ENCODE measurements at places on chromosomes 6 and 20.

DNA sequence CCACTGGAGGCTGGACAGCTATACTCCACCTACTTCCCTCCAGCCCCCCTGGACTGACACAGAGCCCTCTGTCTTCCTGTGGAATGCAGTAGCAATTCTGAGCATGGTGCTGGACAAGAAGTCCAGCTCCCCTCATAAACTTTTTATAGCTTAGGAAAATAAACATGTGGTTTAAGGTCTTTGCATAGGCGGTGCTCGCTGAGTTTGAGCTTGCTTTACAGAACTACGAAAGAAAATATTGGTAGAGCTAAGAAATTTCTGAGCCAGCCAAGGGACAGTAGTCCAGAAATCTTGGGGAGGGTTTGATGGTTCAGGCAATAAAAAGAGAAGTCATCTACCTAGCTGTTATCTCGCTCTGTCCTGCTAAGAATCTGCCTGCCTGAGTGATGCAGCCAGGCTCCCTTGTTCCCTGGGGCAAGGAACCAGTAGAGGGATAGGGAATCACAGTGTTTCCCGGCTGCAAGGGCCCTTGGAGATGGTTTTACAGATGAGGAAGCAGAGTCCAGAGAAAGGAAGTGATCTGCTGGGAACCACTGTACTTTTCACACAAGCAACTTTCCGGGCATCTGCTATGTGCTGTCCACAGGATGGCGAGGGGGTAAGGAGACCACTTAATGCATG, 343.4 kb downstream of the CDC5L start:
- DNase-seq = no peak

GRCh38 chr6:3355011-3355357, 96.2 kb downstream of the PSMG4 start:
- DNase-seq = no peak

DNA sequence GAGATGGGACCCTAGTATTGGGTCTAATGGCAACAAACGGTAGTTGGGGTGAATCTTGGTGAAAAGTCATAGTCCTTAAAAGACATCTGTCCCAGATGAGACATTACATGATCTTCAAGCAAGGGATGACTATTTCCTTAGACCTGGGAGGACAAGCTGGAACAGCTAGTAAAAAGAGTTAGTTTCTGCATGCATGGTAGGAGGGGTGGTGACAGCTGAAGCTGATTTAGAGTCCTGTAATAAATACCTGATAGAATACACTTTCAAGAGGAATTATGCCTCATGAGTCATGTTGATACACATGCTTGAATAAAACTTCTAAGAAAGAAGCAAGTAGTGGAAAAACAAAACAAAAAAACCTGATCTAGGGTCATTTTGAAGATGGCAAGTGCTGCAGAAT, 247.4 kb downstream of the CD109 start:
- DNase-seq = peak; percentile 47

DNA sequence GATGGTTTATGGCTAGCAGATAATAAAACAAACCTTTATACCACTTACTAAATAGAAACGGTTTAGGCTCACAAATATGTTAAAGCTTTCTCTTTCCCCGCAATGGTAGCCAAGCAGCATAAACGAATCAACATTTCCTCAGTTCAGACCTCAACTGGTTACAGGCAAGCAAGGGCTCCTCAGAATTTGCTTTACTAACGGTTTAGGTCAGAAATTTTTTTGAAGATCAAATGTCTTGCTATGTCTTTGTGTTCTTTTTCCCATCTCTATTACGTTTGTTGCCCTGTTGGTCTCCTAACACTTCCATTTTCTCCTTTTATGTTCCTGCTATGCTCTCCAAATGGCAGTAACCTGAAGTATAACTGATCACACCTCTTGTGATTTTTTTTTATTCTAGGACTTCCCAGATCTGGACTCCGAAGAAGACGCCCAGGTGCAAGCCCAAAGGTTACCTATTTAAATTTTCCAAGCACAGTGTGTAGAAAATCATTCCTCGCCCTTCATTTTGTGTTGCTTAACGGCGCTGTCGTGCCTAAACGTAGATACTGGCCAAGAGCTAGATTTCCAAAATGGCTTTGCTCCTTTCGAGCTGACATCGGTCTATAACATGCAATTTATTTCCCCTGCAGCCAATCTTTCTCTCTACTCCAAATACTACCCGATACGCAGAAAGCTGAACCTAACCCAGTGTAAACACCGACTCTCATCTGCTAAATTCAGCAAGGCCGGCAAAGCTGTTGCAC, 717 bp upstream of the ASF1A start:
- peak; percentile 75 for DNase-seq

- no peak for DNase-seq
Measured at GRCh38 chr6:124868481-124868880, 93.8 kb upstream of the RNF217 start.

GRCh38 chr6:58419321-58419720, 1101.9 kb downstream of the PRIM2 start:
- no peak for DNase-seq

- peak; percentile 99 for DNase-seq
Measured at GRCh38 chr6:33271468-33272274, at the start of the genes RPS18 and VPS52. TSS of gene RPS18 (plus strand) at chr6:33272075. CDS start at chr6:33272120, 45 bp downstream. TSS of gene VPS52 (minus strand) at chr6:33271876. CDS start at chr6:33271675, 201 bp downstream.

- no peak for DNase-seq
Measured at GRCh38 chr20:50731930-50732690, 730 bp downstream of the PARD6B start.

DNA sequence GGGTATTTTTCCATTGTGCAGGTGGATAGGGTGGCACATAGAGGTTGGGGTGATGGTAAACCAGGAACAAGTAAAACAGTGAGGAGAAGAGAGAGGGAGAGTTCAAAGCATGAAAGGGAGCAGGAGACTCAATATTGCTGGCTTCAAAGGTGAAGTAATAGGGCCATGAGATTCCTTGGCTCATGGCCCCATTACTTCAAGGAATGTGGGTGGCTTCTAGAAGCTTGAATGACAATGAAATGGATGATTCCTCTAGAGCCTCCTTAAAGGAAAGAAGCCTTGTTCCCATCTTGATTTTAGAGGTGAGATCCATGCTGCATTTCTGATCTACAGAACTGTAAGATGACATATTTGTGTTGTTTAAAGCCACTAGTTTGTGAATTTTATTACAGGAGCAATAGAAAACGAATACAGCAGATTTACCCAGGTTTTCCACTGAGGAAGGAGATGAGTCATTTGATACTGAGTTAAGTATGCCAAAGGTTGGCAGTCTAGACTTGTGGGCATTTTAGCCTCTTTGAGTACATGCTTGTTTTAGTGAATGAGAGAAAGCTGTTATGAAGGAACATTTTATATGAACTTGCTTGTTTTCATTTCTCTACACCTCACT, 110.4 kb downstream of the PLCB4 start:
- peak; percentile 45 for DNase-seq

GRCh38 chr20:61659994-61660346, 405.7 kb downstream of the TAF4 start:
- no peak for DNase-seq

DNA sequence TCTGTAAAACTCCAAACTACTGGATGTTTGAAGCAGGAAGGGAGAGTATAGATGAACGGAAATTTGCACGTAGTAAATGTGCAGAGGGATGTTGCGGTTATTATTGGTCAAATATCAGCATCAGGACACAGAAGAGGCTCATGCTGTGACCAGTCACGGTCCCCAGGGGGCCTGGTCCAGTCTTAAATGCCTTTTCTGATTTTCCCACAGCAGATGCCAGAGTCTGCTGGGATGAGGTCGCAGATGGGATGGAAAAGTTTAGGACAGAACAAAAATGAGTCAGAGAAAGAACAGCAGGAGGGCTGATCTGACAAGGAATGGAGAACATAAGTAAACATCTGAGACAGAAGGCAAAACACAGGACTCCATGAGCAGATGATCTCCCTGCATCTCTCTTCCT, 11.7 kb upstream of the SIRPG start:
- peak; percentile 16 for DNase-seq

DNA sequence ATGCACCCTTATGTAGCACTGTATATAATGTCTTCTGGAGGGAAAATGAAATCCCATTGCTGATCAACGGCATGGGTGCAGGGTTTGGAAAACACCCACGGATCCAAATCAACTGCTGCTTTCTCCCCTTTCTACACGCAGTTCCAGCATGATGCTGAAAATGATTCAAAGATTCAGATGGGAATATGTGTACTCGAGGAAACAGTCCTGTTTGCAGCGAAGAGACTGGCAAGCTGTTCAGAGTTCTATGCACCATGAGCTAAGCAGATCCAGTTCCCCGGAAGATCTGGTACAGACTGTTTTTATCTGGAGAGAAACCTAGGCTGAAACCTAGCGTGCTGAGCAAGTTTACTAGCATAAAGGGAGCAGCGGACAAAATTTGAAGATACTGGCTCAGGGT, 47.9 kb upstream of the CDH4 start:
- no peak for DNase-seq

DNA sequence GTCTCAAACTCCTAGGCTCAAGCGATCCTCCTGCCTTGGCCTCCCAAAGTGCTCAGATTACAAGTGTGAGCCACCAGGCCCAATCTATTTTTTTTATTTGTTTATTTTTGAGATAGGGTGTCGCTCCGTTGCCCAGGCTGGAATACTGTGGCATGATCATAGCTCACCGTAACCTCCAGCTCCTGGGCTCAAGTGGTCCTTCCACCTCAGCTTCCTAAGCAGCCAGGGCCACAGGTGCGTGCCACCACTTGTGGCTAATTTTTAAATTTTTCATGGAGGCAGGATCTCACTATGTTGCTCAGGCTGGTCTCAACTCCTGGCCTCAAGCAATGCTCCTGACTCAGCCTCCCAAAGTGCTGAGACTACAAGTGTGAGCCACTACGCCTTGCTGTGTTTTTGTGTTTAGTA, 9.8 kb downstream of the KIF3B start:
- no peak for DNase-seq

DNA sequence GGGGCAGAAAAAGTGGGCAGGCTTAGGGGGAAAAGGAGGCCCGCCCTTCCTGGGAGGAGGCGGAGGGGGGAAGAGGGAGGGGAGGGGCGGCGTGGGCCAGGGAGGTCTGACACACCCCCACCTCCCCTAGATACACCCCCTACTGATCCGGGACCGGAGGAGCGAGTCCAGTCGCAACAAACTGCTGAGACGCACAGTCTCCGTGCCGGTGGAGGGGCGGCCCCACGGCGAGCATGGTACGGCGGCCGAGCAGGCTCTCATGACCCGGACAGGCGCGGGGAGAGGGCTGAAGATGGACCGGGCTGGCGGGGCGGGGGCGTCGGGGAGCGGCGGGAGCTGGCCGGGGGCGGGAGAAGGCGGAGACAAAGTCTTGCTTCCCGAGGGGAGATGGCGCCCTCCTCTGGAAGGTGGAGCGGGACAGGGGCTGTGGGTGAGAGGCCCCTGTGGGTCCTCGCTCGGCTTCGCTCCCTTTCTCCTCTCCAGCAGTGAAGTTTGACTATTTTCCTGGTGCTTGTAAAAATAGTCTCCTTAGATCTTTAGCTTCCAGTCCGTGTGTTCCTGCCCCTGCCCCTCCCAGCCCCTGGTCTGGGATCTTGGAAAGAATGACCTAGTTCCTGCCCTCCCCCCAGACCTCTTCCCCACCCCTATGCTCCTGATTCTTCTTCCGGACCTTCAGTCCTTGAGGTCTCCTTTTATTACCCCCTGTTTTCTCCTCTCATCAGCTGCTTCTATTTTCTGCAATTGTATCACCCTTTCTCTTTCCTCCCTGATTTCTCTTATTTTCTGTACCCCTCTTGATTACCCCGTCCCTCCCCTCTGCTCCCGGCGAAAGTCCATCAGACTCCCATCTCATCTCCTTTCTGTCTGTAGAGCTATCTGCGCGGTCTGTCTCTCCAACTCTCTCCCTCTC, 6.1 kb downstream of the SYNGAP1 start:
- peak; percentile 85 for DNase-seq

DNA sequence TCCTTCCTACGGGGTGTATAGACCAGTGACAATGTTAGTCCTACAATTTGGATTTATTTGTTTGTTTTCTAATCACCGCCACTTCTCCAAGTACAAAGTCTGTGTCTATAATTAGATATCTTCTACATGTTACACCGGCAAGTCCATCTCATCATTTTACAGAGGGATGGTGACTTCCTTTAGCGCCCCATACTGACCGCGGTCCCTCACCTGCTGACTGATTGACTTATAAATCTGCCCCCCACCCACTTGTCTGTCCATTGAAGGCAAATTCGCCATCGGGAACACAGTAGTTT, 8.9 kb upstream of the NR2E1 start:
- DNase-seq = no peak

GRCh38 chr6:41630946-41631345, 7.3 kb upstream of the MDFI start:
- DNase-seq = no peak

DNA sequence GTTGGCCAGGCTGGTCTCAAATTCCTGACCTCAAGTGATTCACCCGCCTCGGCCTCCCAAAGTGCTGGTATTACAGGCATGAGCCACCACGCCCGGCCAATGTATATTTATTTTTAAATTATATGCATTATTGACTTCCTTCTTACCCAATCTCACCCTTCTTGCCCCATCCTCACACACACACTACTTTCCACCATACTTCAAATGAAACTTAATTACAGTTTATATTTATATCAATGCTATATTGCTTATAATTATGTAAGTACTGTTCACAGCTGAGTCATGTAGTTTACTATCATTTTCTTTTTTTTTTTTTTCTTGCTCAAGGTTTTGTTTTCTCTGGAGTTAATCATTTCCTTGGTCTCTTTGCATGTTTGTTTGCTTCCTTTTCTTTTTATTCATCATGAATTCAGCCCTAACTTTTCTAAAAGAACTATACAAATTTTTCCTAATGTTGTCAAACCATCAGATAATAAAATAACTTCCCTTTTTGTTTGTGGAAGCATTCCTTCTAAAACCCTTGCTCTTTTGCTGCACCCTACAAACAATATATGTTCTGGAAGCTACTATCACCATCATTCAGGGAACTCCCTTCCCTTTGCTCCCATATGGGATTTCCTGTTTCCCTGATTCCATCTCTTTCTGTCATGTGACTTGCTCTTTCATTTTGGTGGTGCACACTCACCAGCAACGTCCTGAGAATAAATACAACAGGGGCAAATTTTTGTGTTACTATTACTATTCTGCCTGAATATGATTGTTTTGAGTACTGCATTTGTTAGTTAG, 201.7 kb upstream of the SASH1 start:
- peak; percentile 9 for DNase-seq

GRCh38 chr20:35979544-35979943, 11.2 kb downstream of the CNBD2 start:
- peak; percentile 33 for DNase-seq

- DNase-seq = peak; percentile 64
Measured at GRCh38 chr6:27251606-27252251, 4.2 kb downstream of the PRSS16 start.

GRCh38 chr6:25233226-25233625, 45.9 kb upstream of the CARMIL1 start:
- DNase-seq = peak; percentile 13

Data from fibroblast of mammary gland (primary cell).